ENCODE measurements at places on chromosomes 7 and 10.
A peak's percentile ranks its signal among the peaks of the same experiment; 100 is the strongest.

- DNase-seq = no peak
Observed at GRCh38 chr7:47817917-47818316, 130.3 kb downstream of the PKD1L1 start.

DNA sequence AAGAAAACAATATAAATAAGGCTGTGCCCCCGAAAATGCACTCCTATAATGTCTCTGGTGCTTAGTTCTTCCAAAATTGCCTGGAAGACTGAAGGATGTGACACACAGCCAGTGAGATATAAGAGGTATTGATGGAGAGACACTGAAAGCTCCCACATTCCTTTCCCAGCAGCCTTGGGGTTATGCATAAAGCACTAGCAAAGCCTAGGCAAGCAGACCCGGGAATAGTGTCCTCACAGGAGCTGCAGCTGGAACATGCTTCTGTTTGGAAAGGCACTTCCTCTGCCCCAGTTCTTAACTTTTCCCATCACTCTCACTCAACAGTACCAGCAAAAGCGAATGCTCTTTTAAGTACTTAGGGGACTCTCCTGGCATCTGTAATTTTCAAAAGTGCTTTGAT, 178.0 kb downstream of the AMPH start:
- DNase-seq = no peak

- DNase-seq = no peak
Observed at GRCh38 chr10:122113945-122114747, 125.2 kb downstream of the TACC2 start.

DNA sequence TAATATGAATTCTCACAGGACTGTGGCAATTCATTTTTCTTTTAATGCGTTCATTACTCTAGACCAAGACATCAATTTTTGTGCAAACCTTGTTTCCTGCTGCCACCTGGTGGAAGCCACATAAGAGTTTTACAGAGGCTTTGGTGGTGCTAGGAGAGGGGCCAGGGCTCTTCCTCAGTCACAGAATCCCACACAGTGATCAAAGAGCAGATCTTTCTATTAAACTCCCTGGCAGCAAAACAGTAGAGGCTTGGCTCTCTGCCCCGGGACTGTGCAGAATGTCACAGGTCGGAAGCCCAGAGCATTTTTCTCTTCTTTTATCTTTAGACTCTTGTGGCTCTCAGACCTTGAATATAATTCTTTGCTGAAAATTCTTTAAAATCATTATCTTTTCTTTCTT, 506.4 kb upstream of the C7orf33 start:
- DNase-seq = peak; percentile 30

DNA sequence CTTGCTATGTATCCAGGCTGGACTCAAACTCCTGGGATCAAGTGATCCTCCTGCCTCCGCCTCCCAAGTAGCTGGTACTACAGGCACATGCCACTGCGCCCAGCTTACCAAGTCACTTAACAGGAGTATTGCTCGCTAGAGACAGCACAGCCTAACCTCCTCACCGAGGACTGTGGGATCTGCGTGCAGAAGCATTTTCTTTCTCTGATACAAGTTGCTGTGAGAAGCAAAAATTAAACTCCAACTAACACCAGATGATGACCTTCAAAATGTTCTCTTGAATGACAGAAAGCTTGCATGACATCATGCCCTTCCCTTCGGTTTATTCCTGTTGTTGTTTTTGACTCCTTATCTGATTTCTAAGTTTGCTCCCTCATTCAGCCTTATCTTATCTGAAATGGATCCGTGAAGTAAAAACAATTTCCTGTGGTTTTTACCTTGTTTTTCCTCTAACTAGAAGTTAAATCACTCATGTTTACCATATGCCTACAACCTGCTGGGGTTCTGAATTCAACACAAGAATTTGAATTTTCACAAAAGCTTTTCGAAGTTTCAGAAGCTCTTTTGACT, 94.4 kb upstream of the KIF5B start:
- no peak for DNase-seq

- no peak for DNase-seq
Observed at GRCh38 chr10:97203220-97203619, 17.5 kb upstream of the SLIT1 start.

DNA sequence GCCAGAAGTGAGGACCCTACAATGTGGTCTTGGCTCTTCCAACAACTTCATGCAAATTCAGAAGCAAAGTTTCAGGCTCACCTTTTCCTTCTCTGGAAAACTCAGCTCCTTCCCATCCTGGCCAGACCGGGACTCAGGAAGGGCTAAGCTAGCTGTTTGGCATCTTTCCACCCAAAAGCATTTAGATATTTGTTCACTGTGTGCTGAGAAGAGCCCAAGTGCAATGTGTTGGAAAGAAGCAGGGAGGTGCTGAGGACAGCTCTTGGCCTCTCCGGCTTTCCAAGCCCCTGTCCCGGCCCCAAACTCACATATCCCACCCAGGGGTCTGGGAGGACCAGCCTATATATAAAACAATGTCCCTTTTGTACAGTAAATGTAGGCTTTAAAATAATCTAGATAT, 44.5 kb downstream of the MKI67 start:
- no peak for DNase-seq

DNA sequence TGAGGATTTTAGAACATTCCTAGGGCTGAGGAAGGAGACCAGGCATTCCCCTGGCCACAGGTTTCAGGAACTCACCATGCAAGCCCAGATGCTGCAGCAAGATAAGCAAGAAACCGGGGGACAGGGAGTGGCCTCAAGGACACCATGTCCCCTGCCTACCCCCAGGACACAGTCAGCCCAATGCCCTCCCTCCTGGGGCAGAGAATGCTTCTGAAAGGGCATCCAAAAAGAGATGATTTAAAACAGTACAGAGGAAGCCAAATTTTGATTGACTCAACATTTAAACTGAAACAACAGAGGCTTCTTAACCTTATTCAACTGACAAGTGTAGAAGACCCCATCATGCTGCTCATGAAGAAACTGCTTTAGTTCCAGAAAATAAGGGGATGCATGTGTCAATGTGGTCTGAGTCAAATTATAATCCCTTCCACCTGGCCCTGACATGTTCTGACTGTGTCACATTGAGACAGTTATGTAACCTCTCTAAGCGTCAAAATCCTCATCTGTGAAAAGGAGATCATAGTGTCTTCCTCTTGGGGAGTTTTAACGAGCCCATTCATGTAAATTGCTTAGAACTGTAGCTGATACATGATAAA, 60.0 kb downstream of the ICA1 start:
- DNase-seq = no peak

GRCh38 chr7:35905555-35905954, 104.7 kb downstream of the SEPTIN7 start:
- DNase-seq = no peak

DNA sequence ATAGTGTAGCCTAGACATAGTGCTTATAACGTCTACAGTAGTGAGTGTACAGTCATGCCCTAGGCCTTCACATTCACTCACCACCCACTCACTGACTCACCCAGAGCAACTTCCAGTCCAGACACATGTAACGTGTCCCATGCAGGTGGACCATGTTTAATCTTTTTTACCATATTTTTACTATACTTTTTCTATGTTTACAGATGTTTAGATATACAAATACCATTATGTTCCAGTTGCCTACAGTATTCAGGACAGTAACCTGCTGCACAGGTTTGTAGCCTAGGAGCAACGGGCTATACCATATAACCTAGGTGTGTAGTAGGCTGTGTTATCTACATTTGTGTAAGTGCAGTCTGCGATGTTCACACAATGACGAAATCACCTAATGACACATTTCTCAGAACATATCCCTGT, 11.0 kb downstream of the MPP7 start:
- DNase-seq = peak; percentile 63

- peak; percentile 44 for DNase-seq
Observed at GRCh38 chr7:147547252-147547897, 1043.2 kb upstream of the C7orf33 start.

GRCh38 chr10:28366994-28367393, 64.1 kb upstream of the MPP7 start:
- DNase-seq = no peak

GRCh38 chr7:99034932-99035722, 108.8 kb downstream of the SMURF1 start:
- no peak for DNase-seq

DNA sequence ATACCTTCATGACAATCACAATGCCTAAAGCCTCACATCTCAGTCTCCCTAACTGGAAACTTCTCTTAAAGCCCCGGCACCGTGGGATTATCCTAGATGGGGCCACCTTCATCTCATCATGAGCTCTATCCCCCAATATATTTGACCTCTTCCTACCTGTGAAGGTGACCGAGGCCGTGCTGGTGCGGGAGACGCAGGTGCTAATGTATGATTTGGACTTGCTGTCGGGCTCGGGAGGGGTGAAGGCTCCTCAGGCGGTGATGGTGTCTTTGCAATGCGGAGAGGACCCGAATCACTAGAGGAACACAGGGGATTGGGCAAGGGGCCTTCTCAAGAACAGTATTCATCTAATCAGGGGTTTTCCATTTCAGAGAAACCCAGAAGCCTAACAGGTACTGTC, 168.4 kb downstream of the AMPH start:
- no peak for DNase-seq

GRCh38 chr7:152905949-152906348, 146.4 kb downstream of the ACTR3B start:
- no peak for DNase-seq

- no peak for DNase-seq
Observed at GRCh38 chr10:50152792-50153272, 85.1 kb downstream of the WASHC2A start.

DNA sequence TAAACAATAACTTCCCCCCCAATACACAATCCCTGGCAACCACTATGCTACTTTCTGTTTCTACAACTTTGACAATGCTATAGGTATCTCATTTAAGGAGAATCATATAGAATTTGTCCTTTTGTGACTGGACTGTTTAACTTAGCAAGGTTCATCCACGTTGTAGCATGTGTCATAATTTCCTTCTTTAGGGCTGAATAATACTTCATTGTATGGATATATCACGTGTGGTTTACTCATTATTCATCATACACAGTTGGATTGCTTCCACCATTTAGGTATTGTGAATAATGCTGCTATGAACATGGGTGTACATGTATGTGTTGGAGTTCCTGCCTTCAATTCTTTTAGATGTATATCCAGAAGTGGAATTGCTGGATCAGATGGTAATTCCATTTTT, 111.0 kb downstream of the LMBR1 start:
- DNase-seq = no peak

DNA sequence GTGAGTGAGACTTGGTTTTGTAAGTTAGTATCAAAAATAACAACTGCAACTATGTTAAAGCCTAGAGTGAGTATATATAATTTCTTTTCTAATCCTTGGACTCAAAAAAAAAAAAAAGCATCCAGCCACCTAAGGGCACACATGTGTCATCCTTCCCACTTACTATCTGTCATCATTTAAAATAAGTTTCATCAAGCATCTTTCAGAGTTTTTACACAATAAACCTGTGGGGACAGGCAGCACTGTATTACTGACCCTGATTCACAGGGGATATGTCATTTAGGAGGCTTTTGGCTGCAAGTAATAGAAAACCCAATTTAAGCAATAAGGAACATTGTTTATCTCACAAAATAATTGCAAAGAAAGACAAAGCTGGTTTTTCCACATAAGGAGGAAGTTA, 32.3 kb upstream of the OSBPL3 start:
- no peak for DNase-seq

DNA sequence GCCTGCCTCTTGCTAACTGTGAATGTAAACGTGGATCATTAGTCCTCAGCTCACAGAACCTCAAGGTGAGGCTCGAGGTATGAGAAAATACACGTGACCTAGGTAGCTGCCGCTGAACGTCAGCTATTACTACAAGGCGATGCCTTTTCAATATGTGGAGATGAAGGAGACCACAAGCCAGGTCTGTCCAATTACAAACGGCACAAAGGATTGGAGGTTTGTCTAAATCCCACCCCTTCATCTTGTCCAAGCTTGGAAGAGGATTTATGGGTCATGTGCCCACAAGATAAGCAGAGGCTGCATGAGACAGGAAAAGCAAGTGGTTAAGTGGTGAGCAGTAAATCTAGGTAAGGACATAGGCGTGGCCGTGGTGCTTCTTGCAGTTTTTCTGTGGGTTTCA, 3.4 kb downstream of the H2BK1 start:
- no peak for DNase-seq

- DNase-seq = peak; percentile 41
Observed at GRCh38 chr7:151626422-151627115, 106.9 kb upstream of the RHEB start.

- no peak for DNase-seq
Observed at GRCh38 chr7:128703609-128704241, 31.6 kb downstream of the GARIN1A start.

- no peak for DNase-seq
Observed at GRCh38 chr7:129386506-129386905, 47.7 kb upstream of the STRIP2 start.

DNA sequence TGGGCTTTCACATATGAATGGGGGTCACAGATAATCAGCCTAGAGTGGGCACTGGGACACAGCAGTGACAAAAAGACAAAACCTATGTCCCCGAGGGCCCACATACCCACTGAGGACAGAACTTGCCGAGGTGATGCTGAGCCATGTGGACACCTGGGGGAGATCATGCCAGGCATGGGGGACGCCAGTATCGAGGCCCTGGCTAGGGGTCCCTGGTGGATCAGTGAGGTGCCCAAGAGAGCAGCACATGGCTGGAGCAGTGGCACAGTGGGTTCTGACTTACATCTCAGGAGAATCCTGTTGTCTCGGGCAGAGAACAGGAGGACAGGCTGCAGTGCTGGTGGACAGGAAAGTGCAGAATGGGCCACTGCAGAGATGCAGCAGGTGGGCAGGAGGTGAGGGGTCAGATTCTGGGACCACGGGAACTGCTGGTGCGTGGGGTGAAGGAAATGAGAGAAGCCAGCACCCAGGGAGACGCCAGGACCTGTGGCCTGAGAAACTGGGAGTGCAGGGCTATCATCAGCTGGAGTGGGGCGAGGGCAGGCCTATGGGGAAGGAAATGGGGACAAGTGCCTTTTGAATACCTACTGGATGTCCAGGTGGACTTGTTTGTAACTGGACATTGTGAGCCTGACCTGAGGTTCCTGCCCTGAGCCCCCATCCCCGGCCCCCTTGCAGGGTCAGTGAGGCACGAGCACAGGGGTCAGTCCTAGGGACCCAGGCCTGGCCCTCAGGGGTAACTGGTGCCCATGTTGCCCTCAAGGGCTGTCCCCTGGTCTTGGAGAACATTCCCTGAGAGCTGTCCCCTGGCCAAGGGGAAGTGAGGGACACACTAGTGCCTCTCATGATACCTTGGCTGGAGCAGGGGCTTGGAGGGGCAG, 91.2 kb upstream of the RET start:
- no peak for DNase-seq

DNA sequence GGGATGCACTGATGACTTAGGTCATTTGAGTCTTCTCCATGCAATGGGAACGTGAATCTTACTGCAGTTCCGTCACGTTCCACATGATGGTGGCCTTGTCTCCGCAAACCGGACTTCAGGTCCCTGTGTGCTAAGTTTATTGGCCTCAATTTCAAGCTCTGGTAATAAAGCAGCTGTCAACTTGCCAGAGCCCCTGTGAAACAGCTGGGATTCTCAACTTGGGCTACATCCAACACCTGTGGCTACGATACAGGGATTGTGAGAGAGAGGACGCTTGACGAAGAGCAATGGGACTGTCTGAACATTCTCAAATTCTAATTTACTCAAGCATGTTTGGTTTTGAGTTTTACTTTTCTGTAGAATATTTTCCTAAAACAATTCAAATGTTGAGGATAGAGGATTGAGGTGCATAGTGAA, 174.2 kb downstream of the PTN start:
- DNase-seq = peak; percentile 32

- no peak for DNase-seq
Observed at GRCh38 chr7:80136261-80137055, 1.8 kb downstream of the GNAI1 start.

All from RCC 7860 (cell line).